Stimulated activated CD4-positive, alpha-beta T cell treated with anti-CD3 and anti-CD28 coated beads, Interleukin-1b, Interleukin-23, amount 100 ng/mL, for 4 hours (primary cell): ENCODE measurements at places on chromosomes 6 and 20.

DNA sequence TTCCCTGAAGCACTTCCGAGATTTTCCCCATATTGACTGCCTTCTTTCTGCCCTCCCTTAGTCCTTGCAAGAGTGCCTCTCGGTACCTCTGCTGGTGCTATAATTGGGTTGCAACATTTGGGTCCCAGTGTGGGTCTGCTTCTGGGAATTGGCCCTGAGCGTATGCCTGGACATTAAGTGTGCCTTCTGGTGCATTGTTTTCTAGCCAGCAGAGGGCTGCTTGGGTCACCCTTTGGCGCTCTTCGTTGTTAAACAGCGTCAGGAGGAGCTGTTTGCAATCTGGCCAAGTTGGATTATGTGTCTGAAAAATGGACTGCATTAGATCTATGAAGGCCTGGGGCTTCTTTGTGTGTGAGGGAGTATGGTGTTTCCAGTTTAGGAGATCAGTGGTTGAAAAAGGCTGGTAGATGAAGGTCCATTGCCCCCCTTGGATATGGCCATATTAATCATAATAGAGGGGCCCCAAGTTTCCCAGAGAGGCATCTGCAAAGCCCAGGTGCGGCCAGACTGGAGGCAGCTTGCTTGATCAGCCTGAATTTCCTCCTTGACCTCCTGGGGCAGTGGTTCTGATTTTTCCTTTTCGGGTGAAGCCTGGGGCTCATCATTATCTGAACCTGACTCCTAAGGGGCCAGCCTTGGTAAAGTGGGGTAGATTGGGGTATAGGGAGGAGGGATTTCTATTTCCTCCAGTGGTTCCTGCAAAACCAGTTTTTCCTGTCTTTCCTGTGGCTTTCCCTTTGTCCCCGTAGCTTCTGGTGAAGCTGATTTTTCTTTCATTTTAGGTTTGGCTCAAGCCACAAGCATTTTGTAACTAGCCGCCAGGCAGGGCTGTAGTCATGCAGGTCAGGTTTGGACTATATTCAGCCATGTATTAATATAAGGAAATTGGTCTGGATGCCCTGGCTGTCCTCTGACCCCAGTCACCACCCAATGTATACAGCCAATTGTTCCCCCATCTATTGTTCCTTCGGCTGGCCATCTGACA, 85.4 kb upstream of the GPR6 start:
- DNase-seq, result no peak

DNA sequence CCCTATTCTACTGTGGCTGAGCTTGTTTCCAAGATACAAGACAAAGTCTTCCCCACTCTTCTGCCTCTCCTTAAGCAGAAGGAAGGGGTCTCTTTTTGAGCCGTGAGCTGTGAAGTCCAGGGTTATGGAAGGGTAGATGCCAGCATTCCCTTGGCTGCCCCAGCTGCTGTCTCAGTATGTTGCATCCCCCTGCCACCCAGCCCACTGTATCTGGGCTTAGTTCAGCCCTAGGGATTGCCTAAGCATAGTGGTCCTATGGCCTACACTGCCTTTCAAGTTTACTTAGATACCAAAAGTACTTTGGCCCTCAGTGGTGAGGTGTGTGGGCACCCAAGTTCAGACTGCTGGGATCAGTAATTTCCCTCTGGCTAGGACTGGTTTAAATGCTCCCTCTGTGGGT, 421.9 kb upstream of the KHDRBS2 start:
- DNase-seq, result no peak

- DNase-seq, result no peak
Measured at GRCh38 chr20:53445321-53445731, 148.3 kb downstream of the ZNF217 start.

GRCh38 chr6:139920027-139920775, 545.8 kb upstream of the CITED2 start:
- no peak for DNase-seq

DNA sequence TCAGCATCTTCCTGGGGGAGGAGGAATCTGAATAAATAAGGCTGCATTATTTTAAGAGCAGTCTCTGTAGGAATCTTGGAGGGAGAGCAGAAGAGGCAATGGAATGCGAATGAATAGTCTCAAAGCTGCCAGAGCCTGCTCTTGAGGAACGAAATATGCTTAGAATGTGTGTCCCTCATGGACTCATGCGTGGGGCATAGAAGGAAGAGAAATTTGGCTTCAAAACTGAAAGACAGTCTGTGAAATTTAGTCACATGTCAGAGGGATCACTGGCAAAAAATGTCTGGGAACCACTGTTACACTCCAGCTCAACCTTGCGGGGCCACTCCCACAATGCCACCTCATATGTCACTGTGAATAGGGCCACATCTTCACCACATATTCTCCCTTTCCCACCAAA, 95.5 kb downstream of the GJA10 start:
- no peak for DNase-seq

GRCh38 chr20:24656391-24656790, 187.0 kb downstream of the SYNDIG1 start:
- no peak for DNase-seq

GRCh38 chr6:110398778-110399177, 16.6 kb downstream of the DDO start:
- DNase-seq, result no peak

DNA sequence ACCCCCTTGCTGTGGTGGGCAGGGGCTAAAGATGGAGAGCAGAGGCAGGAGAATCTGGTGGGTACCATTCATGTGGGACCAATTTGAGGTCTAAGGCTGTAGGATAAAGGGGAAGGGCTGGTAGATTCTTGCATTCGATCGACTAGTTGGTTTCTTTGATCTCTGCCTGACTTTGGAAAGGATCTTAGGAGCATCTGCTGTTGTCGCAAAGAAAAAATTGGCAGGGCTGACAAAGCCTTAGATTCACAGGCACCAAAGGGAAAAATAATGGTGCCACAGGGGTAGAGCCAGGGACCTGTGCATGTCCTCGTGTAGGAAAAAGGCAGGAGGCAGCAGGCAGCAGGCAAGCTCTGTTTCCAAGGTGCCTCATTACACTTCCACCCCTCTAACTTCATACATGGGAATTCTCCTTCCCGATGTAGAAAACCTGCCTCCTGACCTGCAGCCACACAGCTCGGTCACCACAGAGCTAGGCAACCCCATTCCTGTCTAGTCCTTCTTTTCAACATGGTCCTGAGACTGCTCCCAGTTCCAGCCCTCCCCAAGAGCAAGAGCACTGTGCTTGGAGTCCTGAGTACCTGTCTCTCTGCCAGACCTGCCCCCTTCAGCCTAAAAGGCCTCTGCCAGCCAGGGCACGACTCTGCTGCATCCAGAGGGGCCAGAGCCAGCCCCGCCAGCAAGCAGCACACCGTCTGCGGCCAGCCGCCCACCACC, 71.9 kb downstream of the FGD2 start:
- DNase-seq, result no peak

DNA sequence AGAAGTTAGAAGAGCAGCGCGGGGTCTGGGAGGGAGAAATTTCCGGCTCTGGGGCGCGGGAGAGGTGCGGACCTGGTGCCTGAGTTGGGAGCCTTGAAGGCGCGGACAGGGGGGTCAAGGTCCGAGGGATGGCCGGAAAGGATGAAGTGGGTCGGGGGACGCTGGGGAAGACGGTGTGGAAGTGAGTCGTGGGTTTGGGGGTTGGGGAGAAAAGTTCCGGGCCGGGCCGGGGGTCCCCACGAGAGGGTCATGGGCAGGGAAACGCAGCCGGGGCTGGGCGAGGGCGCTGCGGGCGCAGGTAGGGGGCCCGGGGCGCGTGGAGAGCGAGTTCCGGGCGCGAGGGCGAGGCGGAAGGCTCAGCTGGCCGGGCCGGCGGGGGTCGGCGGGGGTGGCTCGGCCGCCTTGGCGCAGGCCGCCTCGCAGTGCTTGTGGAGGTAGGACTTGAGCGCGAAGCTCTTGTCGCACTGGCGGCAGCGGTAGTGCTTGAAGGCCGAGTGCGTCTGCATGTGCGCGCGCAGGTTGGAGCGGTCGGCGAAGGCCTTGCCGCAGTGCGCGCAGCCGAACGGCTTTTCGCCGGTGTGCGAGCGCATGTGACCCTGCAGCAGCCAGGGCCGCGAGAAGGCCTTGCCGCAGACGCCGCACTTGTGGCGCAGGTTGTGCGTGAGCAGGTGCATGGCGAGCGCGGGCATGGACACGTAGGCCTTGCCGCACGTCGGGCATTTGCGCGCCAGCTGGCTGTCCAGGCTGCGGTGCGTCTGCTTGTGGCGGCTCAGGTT, 10.5 kb upstream of the SRXN1 start:
- DNase-seq, result no peak

- no peak for DNase-seq
Measured at GRCh38 chr6:54515013-54515412, 206.8 kb downstream of the TINAG start.

- no peak for DNase-seq
Measured at GRCh38 chr6:154381548-154381947, 24.9 kb upstream of the IPCEF1 start.

- DNase-seq, result no peak
Measured at GRCh38 chr6:68679399-68679798, 44.3 kb downstream of the ADGRB3 start.

- DNase-seq, result no peak
Measured at GRCh38 chr6:46015119-46015968, at the start of gene CLIC5. Gene CLIC5 (minus strand): TSS chr6:46015860. CDS start chr6:46015542, 318 bp downstream.

DNA sequence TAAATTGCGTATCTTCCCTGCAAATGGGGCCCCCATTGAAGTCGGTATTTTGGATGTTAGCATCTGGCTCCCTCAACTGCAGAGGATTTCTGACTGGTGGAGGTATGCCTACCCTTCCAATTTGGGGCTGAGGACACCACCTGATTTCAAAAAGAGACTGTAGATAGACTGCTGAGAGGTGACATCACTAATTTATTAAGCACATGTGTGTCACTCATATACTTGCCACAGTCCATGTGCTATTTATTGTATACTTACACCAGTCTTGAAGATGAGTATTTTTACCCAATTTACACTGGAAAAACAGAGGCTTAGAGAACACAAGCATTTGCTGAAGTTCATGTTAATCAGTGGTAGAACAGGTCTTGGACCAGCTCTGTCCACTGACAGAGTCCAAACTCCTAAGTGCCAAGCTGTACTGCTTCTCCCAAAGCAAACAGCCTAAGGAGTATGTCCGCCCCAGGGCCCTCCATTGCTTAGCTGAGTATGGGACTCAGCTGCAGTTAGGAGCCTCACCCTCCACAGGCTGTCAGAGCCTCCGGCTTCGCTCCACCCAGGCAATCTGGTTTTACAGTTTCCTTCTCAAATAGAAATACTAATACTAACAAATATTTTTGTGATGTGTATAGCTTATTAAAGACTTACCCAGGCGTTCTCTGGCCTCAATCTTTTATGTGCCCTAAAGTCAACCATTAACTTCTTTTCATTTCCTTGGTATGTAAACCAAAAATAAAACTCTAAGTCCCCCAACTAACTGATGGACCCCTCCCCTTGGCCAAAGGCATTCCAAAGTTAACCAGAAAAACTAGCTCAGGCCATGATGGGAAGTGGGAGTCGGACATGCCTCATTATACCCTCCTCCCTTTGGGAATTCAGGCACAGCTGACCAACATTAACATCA, 17.5 kb downstream of the RIN2 start:
- DNase-seq, result no peak

DNA sequence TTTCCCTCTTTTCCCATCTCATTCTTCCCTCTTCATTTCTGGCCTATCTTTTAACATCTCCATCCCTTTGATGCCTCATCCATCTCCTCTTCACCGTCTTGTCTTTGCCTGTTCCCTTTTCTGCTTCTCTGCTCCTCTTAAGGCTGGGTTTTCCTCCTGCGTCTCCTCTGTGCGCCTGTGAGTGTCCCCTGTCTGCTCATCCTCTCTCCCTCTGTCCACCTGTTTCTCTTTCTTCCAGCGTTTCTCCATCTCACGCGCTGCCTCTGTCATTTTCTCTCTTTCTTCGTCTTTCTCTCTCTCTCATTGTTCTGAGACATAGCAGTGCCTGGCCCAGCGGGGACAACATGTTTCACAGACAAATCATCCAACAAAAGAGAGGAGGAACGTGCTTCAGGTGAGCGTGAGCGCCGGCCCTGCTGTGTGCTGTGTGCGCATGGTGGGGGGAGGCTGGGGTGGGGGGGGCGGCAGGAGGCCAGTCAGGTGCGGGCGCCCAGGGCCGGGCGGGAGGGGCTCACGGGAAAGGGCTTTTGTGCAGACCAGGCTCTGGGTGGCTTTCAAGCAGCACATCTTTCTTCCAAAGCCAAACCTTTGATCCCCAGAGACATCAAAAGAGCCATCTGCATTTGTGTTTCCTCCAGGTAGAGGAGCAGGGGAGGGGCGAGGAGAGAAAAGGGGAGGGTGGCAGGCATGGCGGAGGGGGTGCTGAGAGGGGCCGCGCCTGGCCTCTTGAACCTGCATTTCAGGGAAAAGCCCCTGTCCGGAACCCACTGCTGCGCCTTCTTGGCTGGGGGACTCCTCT, 121.3 kb downstream of the VEGFA start:
- DNase-seq, result no peak

- no peak for DNase-seq
Measured at GRCh38 chr6:36268478-36269275, 1.2 kb upstream of the PNPLA1 start.

- no peak for DNase-seq
Measured at GRCh38 chr6:65943051-65943450, 236.0 kb upstream of the EYS start.

- no peak for DNase-seq
Measured at GRCh38 chr6:161181121-161181520, 92.7 kb downstream of the AGPAT4 start.

- no peak for DNase-seq
Measured at GRCh38 chr20:49567421-49568277, at the start of gene PTGIS. Gene PTGIS (minus strand): TSS chr20:49568137. CDS start chr20:49568116, 21 bp downstream.

- DNase-seq, result peak; percentile 64
Measured at GRCh38 chr20:63520934-63521601, 503 bp downstream of the PPDPF start.

DNA sequence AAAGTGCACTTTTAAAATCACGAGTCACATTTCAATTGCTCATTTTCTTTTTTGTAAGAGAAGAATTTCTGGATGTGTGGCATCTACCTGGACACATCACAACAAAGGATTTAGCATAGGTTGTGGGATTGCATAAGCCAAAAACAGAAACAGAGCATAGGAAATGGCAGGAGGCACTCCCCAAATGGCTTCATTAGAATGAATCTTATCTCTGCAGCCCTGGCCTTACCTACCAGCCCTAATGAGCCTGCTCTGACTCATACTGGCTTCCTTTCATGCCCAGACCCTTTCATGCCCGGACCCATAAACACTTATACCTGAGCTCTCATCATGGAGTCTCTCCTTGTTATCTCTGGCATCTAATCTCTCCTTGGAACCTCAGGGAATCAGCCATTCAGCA, 23.9 kb upstream of the SPTLC3 start:
- DNase-seq, result no peak

DNA sequence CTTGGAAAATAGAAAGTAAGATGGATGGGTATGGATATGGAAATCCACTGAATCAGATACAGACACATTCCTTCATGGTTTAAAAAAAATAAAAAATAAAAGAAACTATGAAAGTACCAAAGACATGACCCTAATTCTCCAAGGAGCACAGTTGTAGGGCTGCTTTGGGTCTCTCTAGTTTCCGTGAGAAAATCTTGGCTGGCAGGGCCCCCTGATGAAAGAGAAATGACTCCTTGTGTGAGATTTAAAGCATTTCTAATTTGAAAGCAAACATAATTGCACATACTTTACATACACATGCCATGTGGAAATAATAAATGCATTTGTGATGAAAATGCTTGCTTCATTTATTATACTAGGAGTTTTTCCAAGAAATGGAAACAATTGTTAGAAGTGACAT, 593.9 kb upstream of the BTBD3 start:
- no peak for DNase-seq
